ENCODE measurements at places on chromosomes 3 and 15. TPM values are rescaled to one million over a fixed set of nuclear protein-coding genes. Genes with fewer than 3 reads are reported as not detected.

- no peaks in the 10 kb centered on the region for H3K27me3 ChIP-seq
- no peak overlapping the region for H3K27ac ChIP-seq
- H3K36me3 ChIP-seq, result no peaks in the 10 kb centered on the region
- H3K4me1 ChIP-seq, result no peaks in the 10 kb centered on the region
- no peak overlapping the region for H3K4me3 ChIP-seq
- no peak for DNase-seq
These were observed 228.0 kb upstream of the TP63 start for GRCh38 chr3:189403194-189403593.

GRCh38 chr3:48399387-48400172, 27.6 kb downstream of the FBXW12 start:
- H3K36me3 ChIP-seq, result peaks cover 10% of the 10 kb centered on the region
- no peak for DNase-seq
- no peak overlapping the region for H3K4me3 ChIP-seq
- H3K27ac ChIP-seq, result no peak overlapping the region
- peaks cover 17% of the 10 kb centered on the region for H3K4me1 ChIP-seq

GRCh38 chr15:66815318-66815717, 113.3 kb downstream of the SMAD6 start:
- no peak overlapping the region for H3K4me3 ChIP-seq
- no peak overlapping the region for H3K27ac ChIP-seq
- H3K36me3 ChIP-seq, result no peaks in the 10 kb centered on the region
- H3K4me1 ChIP-seq, result no peaks in the 10 kb centered on the region
- no peaks in the 10 kb centered on the region for H3K27me3 ChIP-seq

DNA sequence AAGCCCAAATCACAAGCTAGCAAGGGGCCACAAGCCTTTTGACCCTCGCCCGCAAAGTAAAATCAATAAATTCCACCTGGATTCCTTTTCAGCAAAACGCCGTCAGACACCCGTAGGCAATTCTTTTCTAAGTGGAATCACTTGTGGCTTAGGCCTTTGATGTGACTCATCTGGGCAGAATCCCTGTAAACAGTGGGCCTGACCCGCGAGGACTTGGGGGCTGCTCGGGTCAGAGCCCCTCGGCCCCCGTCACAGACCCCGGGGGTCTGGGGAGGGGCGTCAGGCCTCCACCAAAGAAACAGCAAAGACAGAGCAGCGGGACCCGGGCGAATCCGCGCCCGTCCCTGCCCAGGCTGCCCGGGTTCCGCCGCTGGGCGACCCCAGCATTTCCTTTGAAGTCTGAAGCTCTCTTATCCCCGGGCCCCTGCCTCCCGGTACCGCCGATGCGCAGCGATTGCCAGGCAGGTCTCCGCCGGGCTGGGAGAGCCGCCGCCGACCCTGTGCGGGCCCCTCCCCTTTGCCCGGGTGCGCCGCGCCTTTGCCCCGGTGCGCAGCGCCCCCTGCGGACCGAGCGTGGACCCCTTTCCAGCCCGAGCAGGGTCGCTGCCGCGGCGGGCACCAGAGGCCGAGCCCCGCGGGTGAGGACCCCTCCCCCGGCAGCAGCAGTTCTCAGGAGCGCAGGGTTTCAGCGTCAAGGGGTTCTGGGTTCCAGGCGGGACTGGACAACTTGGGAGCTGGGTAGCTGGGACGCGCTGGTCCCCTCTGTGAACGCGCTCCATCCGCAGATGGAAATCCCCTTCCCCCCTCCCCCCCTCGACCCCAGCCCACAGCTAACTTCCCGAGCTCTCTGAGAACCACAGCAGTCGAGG, 178.3 kb downstream of the UACA start:
- peaks cover 32% of the 10 kb centered on the region for H3K4me1 ChIP-seq
- H3K36me3 ChIP-seq, result no peaks in the 10 kb centered on the region
- H3K27ac ChIP-seq, result peak overlapping the region; percentile 75
- DNase-seq, result peak; percentile 84
- peaks cover 3% of the 10 kb centered on the region for H3K27me3 ChIP-seq
- peak overlapping the region; percentile 73 for H3K4me3 ChIP-seq

GRCh38 chr3:52408466-52408865, 36.4 kb downstream of the SEMA3G start:
- H3K27me3 ChIP-seq, result peaks cover 8% of the 10 kb centered on the region
- no peak for DNase-seq
- H3K4me1 ChIP-seq, result peaks cover 32% of the 10 kb centered on the region
- H3K4me3 ChIP-seq, result peak overlapping the region; percentile 93

- no peaks in the 10 kb centered on the region for H3K4me1 ChIP-seq
- peaks cover 7% of the 10 kb centered on the region for H3K27me3 ChIP-seq
- H3K36me3 ChIP-seq, result no peaks in the 10 kb centered on the region
- no peak for DNase-seq
These were observed 123.9 kb downstream of the RAB11A start for GRCh38 chr15:65993236-65993635.

GRCh38 chr3:55661141-55661540, 174.0 kb upstream of the WNT5A start:
- H3K36me3 ChIP-seq, result no peaks in the 10 kb centered on the region
- H3K27me3 ChIP-seq, result no peaks in the 10 kb centered on the region
- no peaks in the 10 kb centered on the region for H3K4me1 ChIP-seq
- H3K27ac ChIP-seq, result no peak overlapping the region

DNA sequence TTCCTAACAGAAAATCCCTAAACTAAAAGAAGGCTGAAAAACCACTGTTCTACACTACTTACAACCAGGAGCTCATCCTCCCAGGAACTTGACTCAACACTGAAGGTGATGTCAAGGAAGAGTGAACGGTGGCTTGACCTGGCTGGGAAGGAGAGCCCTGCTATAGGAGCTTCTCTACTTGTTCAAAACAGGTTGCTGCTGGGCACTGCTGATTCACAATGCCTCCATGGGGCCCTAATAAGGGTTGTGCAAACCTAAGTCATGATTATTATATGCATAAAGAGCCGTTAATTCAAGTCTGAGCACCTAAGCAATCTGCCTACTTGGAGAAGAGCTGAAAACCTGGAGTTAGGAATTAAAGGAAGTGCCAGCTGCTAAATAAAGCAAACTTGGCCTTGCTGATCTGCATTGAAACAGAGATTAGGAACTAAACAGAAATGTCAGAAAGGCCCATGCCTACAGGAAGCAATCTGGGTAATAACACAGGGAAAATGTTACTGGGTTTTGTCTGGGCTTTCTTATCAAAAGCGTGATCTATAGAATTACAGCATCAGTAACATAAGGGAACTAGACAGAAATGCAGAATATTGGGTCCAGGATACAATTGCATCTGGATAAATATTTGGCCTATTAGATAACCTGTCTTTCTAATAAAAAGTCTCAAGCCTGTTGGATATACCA, 243.2 kb downstream of the NEK10 start:
- H3K36me3 ChIP-seq, result no peaks in the 10 kb centered on the region
- H3K4me3 ChIP-seq, result no peak overlapping the region
- no peak overlapping the region for H3K27ac ChIP-seq

DNA sequence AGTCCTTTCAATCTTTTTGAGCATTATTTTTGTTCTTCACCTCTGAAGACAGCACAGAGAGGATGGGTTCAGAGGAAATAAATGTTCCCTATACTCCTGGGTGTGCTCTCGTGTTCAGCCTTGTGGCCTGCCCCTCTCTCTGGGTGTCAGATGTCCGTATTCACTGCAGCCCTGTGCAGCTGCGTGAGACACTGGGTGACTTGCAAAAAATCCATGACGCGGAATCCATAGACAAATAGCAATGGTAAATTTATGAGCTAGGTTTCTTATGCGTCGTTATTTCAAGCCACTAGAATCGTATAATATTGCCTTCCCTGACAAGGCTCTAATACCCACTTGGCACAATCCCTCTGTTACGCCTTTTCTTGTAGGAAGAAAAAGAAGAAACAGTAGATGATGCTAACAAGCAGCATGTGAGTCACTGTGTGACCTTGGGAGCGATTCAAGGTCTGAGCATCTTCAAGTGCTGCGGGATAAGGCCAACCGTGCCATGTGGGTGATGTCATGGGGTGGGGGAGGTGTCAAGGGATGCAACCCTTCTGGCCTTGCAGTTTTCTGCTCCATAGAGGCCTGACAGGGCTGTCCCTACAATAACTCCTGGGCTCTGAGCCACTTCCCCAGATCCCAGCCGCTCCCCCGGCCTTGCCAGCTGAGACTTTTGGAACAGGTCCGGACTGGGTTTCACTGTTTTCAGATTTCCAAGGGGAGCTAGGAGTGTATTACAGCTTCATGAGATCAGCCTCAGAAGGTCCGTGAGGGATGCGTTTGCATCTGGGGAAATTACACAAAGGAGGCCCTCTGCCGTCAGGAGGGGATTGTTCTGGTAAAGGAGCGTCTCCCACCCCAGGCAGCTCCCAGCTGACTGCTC, 47.6 kb upstream of the POMGNT2 start:
- peaks cover 5% of the 10 kb centered on the region for H3K4me1 ChIP-seq
- DNase-seq, result no peak
- no peak overlapping the region for H3K27ac ChIP-seq
- H3K36me3 ChIP-seq, result no peaks in the 10 kb centered on the region

Gene SLC6A20
- not detected for total RNA-seq

Gene FSTL1
- total RNA-seq, result 0.07 TPM

Gene GPR171
- total RNA-seq, result not detected

Gene TATDN2
- total RNA-seq, result 21.9 TPM

Gene SLC9C1
- not detected for total RNA-seq

Gene CDHR4
- not detected for total RNA-seq

Gene PLSCR2
- total RNA-seq, result not detected

Gene CMSS1
- 48.7 TPM for total RNA-seq

Gene C3orf20
- total RNA-seq, result 0.04 TPM

Gene MNS1
- total RNA-seq, result 2.3 TPM

Gene SOX2
- not detected for total RNA-seq

Gene UBE2E2
- 0.77 TPM for total RNA-seq

Gene CCR8
- total RNA-seq, result not detected
